ENCODE measurements at places on chromosomes 7 and 10.

DNA sequence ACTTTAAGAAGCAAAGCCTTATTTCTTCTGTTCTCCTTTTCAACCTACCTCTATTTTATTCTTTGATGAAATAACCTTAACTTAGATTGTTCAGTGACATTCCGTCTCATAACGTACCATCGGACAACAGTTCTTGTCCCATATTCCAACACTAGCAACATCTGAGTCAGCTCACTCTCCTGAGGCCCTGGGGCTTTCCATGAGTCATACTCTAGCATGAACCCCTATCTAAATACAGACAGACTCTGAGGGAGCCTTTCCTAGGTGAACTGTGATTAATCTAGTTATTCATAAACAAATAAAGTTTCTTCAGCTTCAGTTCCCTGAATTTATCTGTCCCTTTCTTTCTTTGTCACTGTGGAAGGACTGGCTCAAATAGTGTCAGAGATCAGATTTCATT lies 168.7 kb upstream of the LYZL1 start:
- no peak for DNase-seq

DNA sequence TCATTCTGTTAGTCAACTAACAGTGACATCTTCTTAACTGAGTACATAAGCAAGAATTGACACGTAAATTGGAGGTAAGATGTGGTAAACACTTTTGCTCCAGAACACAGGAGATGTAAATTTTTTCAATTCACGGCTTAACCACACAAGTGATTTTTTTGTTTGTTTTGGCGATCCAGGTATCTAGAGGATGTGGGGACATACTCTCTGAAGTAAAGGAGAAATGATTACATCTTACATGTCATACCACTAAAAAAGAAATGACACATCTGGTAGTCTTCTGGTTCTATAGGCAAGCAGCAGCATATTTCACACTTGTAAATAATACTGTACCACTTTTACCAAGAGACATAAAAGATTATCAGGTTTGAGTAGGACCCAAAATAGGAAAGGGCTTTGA lies 200.3 kb upstream of the ZWINT start:
- DNase-seq, result no peak

GRCh38 chr7:8379264-8379663 lies 54.1 kb upstream of the NXPH1 start:
- no peak for DNase-seq

GRCh38 chr10:89175816-89176215 lies 31.3 kb downstream of the CH25H start:
- no peak for DNase-seq

DNA sequence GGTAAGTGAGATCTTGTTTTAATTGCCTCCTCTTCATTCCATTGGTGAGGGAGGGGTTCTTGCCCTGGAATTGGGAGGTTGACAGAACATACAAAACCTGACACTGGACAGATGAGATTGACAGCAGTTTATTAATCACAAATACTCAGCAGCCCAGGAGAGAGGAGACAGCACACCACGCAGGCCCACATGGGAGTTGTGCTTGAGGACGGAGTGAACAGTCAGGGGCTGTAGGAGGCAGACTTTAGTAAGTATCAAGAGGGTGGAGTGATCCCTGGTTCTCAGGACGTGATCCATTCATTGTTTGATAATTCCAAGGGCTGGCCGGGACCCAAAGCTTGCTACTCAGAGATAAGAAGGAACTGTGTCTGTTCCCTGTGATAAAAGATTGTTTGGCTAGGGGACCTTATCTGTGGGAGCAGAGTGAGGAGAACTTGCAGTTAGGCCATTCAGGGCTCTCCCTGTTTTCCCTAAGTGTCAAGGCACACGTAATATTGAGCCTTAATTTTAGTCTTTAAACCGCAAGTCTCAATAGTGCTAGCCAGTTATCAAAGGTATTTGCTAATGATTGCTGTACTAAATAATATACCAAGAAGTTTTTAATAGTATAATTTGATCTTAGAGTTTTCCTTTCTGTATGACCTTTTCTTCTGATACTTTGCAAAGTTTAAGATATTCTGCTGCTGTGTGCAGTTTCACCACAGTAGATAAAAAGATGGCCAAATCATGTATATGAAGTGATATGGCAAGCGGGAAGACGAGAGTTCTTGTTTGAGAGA lies 14.5 kb downstream of the CAPZA2 start:
- no peak for DNase-seq

- DNase-seq, result no peak
Measured at GRCh38 chr7:74053589-74054186, 25.7 kb downstream of the ELN start.

GRCh38 chr10:131901181-131901829 lies 497 bp downstream of the PPP2R2D start:
- DNase-seq, result peak; percentile 19

DNA sequence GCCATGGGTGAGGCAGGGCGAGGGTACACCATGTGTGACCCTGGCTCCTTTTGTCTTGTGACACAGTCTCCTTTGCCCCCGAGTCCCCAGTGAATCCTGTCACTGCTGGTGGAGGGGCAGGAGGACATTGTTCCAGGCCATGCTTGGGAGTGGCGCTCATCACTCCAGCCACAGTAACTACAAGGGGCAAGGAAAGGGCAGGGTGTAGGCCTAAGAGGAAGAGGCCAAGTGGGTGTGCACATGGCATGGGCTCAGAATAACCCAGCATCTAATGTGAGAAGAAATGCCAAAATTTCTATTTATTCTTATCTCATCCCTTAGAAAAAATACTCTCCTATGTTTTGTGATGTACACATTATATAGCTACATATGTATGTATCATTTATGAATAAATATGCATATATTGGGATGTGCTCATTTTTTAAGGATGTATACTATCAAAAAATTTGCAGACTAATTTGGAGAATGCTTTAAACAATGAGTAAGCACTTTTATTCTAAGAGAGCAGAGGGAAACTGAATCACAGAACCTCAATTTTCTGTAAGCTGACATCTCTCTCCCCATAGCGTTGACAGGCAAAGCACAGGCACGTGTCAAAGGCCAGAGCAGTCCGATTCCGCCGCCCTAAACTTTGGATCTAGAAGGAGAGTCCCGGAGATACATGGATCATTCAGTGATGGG lies 36.9 kb downstream of the RNF32 start:
- DNase-seq, result no peak

DNA sequence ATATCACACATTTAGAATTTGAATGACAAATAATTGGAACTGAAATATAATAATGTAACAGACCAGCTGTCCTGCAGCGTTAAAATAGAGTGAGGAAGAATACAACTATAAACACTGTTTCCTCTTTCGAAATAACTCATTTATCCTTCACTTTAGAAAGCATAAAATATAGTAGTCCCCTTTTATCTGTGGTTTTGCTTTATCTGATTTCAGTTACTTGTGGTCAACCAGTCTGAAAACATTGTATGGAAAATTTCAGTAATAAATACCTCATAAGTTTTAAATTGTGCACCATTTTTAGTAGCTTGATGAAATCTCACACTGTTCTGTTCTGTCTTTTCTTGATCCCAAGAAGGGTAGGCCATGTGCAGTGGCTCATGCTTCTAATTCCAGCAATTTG lies 31.7 kb downstream of the POLR1F start:
- no peak for DNase-seq

DNA sequence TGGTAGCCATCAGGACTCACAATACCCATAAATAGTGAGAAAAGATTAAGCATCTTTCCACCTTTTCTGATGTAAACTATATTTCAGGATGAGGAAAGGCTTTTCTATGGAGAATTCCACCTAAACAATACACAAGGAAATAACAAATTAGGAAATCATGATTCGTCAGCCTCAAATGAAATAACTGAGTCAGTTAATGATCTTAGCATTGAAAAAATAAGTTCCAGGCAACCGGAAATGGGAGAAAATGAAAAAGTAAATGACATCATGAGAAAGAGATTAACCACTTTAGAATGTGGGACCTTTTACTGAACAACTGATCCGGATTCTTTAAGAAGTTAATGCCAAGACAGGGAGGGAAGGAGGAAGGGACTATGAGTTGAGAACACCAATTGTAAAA lies 742.3 kb downstream of the TNS3 start:
- DNase-seq, result no peak

DNA sequence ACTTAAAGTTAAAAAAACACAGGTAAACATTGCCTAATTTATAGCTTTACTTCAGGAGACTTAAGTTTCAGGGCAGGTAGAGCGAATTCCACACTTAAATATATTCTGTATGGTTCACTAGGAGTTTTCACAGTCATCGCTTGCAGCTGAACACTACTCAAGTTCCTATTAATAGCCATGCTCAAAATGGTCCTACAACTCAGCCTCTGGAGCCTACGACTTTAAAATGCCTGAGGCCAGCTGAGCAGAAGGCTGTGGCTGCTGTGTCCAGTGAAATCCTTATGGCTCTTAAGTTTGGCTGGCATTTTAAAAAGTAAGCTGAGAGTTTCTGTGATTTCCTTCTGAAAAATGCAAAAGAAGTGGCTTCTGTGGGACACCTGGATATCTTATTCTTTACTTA lies 105.4 kb upstream of the GLI3 start:
- no peak for DNase-seq

- no peak for DNase-seq
Measured at GRCh38 chr10:93926613-93927012, 32.8 kb downstream of the SLC35G1 start.

- no peak for DNase-seq
Measured at GRCh38 chr7:2717293-2718261, 29.6 kb downstream of the AMZ1 start.

GRCh38 chr10:120480065-120480600 lies 23.1 kb downstream of the PLPP4 start:
- DNase-seq, result no peak

DNA sequence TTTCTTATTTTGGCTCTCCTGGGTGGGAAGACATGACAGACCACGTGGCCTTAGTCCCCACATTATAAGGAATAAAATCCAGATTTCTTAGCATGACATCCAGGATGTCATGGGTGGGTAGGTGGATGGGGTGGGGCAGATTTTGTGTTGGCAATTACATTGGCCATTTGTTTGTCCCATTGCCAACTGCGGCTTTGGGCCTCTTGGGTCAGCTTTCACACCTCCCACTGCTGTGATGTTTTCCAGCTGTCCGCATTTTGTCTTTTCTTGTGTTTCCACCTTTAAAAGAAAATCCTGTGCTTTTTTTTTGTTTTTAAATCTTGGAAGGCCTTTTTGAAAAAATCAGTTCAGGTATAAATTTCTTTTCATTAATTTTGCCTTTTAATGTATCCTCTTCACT lies 237.0 kb downstream of the SDK1 start:
- no peak for DNase-seq

- DNase-seq, result no peak
Measured at GRCh38 chr10:34528320-34528719, 286.8 kb downstream of the PARD3 start.

GRCh38 chr10:123007558-123008354 lies 839 bp downstream of the IKZF5 start:
- peak; percentile 30 for DNase-seq

DNA sequence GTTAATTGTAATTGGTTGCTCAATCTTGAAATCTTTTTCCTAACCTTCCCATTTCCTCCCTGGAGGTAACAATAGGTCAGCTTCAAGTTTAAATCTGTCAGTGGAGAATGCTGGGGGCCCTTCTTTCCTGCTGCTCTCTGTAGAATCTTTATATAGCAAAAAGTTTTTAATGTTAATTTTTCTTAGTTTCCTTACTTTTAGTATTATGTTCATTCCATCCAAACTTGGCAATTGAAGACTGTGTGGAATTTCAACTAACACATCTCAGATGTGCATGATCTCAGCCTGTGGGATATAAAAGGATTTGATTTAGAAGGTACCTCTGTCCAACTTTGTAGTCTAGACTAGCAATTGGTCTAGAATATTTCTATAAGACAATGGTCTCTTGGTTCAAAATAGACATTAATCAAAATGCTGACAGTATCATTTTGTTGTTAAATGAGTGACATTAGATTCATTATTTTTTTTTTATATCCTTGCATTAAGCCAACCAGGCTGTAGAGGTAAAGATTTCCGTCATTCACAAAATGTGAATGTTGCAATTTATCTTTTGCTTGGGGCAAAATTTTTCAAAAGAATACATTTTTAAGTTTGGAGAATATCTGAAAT lies 100.4 kb upstream of the SEMA3A start:
- DNase-seq, result no peak
